ENCODE measurements at places on chromosomes 5 and 9. TPM values are rescaled to one million over a fixed set of nuclear protein-coding genes. Genes with fewer than 3 reads are reported as not detected.
A peak's percentile ranks its signal among the peaks of the same experiment; 100 is the strongest.

DNA sequence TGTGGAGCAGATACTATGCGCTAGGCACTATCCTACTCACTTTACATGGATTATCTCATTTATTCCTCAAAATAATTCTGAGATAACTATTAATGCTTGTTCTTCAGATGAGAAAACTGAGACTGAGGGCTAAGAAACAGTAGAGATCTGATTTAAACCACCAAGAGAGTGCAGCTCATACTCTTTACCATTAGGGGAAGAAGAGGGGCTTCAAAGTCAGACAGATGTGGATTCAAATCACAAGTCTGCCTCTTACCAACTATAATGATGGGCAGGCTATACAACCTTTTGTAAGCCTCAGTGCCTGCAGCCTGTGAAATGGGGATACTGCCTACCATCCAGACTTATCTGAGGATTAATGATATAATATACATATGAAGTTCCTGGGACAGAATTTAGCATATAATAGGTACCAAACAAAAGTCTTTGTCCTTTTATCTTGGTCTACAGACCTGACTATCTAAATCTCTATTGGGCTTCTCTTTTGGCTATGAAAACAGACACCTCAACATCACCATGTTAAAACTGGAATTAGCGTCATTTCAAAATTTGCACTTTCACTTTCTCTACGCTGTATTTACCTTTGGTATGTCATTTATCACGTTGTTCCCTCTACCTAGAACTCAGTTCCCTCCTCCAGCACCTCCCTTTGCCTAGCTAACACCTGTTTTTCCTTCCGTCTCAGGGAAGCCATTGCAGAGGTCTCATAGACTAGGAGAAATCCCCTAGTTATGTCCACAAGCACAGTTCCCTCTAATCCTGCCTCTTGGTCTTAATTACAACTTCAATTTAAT is 13.8 kb upstream of the TMEM267 start:
- DNase-seq, result no peak

DNA sequence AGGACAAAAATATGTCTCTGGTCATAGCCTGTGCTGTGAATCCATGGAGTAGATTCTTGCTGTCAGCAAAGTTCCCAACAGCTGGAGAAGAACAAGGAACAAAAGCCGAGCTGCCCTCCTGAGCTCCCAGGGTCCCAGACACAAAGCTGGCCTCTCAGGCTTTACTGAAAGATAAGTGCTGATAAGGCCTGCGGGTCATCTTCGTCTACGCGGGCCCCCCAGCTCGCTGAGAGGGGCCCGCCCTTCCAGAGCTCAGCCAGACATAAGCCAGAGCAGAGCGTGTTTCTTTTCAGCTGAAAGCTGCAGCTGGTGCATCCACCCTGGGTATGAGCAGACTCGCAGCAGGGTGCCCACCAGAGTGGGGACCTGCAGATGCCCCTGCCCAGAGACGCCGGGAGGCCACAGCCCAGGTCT is 84.7 kb downstream of the HSD17B3 start:
- DNase-seq, result no peak

GRCh38 chr5:126497506-126497905 is 74.3 kb downstream of the GRAMD2B start:
- DNase-seq, result no peak

DNA sequence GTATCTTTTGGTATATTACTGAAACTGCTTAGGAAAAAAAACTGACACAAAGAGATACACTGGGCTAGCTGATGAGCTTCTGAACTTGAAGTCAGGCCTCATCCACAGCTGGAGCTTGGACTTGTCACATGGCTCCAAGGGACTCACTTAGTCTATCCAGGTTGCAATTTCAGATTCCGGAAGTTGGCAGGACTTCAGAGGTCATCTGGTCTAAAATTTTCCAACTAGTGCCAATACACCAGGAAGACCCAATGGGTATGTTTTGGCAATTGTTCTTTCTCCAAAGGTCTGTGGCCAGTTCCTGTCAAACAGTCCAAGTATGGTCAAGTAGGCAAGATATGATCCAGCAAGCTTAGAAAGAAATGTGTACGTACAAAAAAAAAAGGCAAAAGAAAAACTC is 36.7 kb downstream of the MRPS27 start:
- DNase-seq, result no peak

- no peak for DNase-seq
Observed at GRCh38 chr5:111557686-111558085, 45.4 kb upstream of the STARD4 start.

DNA sequence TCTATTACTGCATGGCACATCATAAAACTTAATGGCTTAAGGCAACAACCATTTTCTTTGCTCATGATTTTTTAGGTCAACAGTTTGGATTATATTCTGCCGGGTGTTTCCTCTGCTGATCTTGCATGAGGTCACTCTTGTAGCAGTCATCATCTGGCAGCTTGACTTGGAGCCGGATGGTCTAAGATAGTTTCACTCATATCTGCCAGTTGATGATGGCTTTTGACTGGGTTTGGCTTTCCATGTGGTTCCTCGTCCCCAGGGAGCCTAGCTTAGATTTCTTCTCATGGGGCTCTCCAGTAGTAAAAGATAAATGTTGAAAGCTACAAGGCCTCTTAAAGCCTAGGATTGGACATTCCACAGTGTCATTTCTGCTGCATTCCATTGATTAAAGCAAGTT is 27.4 kb downstream of the LNPEP start:
- peak; percentile 31 for DNase-seq

Gene ENHO
- polyA plus RNA-seq, result 0.13 TPM

- no peak for DNase-seq
Observed at GRCh38 chr9:115412656-115413055, 294.7 kb upstream of the TNC start.

DNA sequence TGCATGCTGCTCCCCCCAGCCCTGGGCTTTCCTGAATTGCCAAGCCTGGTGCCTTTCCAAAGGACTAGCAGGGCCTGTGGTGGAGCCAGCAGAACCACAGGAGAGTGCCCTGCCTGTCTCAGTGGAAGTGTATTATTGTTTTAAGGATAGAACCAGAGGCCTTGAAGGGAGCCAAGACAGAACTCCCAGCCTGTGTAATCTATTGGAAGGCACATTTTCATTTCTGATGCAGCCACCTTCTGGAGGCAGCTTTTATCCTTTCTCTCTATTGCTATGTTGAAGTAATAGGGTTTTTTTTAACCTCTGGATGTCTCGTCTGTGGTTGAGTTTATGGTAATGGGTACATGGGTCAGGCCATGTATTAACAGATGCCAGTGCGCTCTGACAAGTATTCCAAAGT is 29.3 kb downstream of the RNF44 start:
- DNase-seq, result no peak

Gene GABRG2
- not detected for polyA plus RNA-seq

DNA sequence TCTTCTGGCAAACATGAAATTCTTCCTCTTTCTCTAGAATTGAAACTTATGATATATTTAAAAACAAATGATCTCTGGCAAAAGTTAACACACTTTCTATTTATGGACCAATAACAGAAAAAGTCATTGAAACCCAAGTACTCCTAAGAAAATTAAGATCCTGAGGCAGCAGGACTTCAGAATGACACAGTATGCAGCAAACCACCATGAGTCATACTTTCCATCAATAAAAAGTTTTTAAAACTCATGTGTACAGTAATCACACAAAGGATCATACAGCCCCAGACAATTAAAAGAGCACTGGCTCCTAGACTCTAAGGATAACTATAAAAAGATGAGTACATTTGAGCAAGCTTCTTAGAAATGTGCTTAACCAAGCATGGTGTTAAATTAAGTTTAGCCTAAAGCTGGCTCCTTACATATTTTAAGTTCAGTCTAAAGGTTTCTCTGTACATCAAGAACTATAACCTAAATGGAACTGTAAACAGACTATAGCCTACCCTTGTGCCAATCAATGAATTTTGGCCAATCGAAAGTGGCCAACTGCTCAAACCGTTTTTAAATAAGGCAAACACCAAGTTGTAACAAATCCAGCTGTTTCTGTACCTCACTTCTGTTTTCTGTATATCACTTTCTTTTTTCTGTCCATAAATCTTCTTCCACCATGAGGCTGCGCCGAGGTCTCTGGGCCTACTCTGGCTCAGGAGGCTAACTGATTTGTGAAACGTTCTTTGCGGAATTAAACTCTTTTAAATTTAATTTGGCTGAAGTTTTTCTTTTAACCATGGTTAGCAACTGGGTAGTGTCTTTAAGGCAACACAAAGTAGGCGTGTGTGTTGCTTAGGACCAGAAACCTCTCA is 232.1 kb upstream of the PIK3R1 start:
- DNase-seq, result no peak

Measured in B cell (primary cell).